Activated naive CD8-positive, alpha-beta T cell treated with anti-CD3 and anti-CD28 coated beads for 36 hours (primary cell): ENCODE measurements at places on chromosomes 2 and 18.

DNA sequence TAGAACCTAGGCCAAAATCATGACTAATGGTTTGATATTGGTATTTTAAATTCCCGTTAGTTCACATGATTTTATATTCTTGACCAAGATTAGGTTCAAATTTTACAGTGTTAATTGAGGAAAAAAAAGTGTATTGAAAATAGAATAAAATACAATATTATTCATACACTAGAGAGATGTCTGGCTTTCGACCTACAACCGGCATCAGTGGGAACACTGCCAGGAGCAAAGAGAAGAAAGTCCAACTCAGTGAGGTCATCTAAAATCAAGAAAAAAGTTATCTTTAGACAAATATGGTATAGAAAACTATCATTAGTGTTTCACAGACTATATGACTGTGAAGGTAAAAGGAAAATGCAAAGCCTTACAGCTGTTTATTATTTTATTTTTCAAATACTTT lies 81.5 kb downstream of the PIGN start:
- DNase-seq = no peak
- H3K27me3 ChIP-seq = no peaks in the 10 kb centered on the region
- H3K4me3 ChIP-seq = no peak overlapping the region

DNA sequence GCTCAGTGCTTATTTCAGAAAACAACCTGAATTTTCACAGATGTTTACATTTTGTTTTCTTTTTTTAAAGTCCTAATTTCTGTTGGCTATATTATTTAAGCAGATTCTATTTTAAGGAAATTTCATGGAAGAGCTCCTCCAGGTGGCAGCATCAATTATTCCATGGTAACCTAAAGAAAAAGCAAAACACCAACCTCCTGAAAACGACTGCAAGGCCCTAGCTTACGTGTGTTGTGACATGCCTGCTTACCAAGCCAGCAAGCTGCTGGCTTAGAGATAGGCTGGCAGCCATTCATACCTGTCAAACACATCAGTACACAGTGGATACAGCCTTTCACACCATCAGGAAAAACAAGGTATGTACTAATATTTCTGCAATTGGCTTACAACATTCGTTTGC lies 64.9 kb downstream of the LPIN2 start:
- DNase-seq = no peak
- no peak overlapping the region for H3K4me3 ChIP-seq
- H3K4me1 ChIP-seq = peaks cover 40% of the 10 kb centered on the region
- H3K27me3 ChIP-seq = no peaks in the 10 kb centered on the region
- no peak overlapping the region for H3K27ac ChIP-seq

DNA sequence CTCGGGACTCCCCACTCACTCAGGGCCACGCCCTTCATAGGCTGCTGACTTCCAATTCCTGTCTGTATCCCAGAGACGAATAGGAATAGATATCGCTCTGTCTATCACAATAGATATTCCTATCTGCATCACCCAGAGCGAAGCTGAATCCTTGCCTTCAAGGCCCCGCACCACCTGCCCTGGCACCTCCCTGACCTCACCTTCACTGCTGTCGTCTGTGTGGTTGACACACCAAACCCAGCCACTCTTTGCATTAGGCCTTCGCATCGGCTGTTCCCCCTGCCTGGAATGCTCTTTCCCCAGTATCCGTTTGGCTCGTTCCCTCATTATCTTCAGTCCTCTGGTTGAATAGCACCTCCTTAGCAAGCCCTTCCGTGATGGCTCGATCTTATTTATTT lies 43.5 kb downstream of the ATOH8 start:
- no peak overlapping the region for H3K27ac ChIP-seq
- no peak overlapping the region for H3K4me3 ChIP-seq
- H3K27me3 ChIP-seq = peaks cover 4% of the 10 kb centered on the region
- DNase-seq = no peak

- no peak overlapping the region for H3K27ac ChIP-seq
- H3K36me3 ChIP-seq = peaks cover 14% of the 10 kb centered on the region
- H3K4me1 ChIP-seq = no peaks in the 10 kb centered on the region
Measured at GRCh38 chr18:79335833-79336360, 59.8 kb upstream of the NFATC1 start.

GRCh38 chr2:233387667-233388528 lies 33.6 kb downstream of the DGKD start:
- DNase-seq = no peak
- peaks cover 55% of the 10 kb centered on the region for H3K36me3 ChIP-seq
- H3K27ac ChIP-seq = peak overlapping the region; percentile 92
- H3K27me3 ChIP-seq = no peaks in the 10 kb centered on the region
- H3K4me3 ChIP-seq = peak overlapping the region; percentile 42
- H3K4me1 ChIP-seq = peaks cover 65% of the 10 kb centered on the region

DNA sequence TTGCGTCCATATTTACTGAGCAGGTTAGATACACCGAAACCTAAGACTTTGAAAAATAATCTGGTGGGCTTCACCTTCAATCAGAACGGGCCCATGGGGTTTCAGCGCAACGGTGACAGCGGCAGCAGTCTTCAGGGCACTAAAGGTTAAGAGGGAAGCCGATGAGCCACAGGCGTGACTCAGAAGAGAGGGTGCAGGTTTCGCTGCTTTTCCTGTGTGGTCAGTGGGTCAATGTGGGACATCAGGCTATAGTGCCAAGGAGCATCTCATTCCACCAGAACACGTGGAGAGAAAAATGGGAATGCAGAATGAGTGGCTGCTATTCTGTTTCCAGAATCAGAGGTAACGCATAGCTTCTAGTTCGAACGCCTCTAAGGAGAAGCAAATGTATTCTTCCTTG lies 8.9 kb downstream of the PTGR3 start:
- no peak overlapping the region for H3K4me3 ChIP-seq
- no peak overlapping the region for H3K27ac ChIP-seq
- peaks cover 4% of the 10 kb centered on the region for H3K27me3 ChIP-seq
- peaks cover 28% of the 10 kb centered on the region for H3K4me1 ChIP-seq
- DNase-seq = no peak
- peaks cover 22% of the 10 kb centered on the region for H3K36me3 ChIP-seq
